ENCODE measurements at places on chromosomes 7 and 10.

- no peak for DNase-seq
Measured at GRCh38 chr10:1141701-1142100, 85.5 kb downstream of the WDR37 start.

DNA sequence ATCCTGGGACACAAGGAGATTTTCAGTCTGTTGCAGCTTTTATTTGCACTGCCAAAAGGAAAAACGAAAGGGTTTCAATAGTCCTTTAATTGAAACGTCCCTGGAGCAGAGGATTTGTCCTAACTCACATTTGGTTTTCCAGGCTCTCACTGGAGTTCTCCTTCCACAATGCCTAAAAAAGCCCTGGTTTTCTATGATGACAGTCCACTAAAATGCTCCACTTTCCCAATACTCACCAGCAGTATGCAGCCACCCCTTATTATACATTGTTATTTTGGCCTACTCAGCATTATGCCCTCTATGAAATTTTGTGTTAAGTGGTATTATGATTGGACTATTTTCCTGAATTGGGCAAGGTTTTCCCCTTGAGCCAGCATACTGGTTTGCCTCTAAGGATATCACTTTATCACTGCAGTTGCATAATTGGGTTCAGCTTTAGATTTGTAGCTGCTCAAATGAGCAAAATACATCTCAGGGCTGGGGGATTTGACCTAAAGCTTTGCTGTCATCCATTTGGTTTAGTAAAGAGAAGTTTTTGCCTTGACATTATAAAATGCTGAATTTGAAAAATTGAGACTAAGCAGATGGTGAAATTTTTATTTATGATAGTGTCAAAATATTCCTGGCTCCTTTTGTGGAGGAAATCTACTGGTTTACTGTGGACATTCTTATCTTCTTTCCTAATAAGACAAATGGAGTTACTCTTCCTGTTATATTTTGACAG lies 239.2 kb downstream of the RNLS start:
- no peak for DNase-seq

DNA sequence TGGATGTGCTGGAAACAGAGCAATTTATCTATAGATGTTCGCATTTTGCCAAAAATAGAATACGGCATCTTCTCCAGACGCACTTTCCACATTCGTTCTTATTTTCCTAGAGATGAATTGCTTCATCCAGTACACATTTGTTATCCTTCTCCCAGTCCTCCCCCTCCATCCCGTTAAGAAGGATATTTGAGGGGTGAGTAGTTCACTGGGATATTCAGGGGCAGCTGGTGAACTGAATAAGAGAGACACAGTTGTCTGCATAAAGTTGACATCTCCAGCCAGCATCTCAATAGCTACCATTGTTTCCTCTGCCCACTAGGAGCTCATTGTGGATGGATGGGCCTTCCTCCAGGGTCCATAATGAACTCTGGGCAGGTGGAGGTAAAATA lies 456.8 kb upstream of the NRP1 start:
- DNase-seq: no peak

GRCh38 chr10:100913470-100913865 lies 705 bp downstream of the SLF2 start:
- DNase-seq: no peak

DNA sequence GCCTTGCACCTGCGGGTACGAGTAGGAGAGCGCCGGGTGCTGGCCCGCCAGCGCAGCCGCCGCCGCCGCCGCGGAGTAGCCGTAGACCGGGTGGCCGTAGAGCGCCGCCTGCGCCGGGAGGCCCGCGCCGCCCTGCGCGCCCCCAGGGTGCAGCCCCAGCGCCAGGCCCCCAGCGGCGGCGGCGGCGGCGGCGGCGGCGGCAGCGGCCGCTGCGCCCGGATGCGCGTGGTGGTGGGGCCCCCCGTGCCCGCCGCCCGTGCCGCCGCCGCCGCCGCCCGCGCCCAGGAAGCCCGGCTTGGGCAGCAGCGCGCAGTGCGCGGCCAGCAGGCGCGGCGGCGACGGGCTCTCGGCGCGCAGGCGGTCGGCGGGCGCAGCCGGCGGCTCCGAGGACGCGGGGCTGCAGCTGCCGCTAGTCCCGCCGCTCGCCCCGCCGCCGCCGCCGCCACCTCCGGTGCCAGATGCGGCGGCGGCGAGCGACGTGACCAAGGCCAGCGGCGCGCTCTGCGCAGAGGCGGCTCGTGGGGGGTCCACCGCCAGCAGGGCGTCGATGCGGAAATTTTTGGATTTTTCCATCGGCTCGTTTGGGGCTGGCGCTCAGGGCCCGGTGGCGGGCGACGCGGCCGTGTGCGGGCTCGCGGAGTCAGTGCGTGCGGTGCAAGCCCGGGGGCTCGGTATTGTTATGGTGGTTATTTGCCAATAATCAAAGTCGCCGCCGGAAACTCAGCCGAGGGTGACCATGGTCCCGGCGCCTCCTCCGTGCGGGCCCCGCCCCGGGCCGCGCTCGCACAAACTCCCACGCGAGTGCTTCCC lies 480 bp downstream of the MNX1 start:
- no peak for DNase-seq

DNA sequence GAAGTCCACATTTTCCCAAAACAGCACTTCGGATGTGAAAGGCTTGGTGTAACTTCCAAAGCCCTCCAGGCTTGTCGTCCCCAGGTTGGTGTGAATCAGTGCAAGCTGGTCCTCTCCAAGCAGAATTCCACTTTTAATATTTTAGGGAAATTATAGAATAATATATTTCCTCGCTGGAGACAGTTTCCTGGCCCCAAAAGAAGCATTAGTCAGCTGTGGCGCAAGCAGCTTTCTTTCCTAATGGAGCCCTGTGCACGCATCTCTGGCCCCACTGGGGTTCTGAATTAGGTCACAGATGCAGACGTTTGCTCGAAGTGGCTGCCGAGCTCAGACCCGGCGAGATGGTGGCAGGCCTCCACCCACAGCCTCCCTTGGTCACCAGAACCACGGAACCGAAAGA lies 33.3 kb upstream of the MNX1 start:
- no peak for DNase-seq

DNA sequence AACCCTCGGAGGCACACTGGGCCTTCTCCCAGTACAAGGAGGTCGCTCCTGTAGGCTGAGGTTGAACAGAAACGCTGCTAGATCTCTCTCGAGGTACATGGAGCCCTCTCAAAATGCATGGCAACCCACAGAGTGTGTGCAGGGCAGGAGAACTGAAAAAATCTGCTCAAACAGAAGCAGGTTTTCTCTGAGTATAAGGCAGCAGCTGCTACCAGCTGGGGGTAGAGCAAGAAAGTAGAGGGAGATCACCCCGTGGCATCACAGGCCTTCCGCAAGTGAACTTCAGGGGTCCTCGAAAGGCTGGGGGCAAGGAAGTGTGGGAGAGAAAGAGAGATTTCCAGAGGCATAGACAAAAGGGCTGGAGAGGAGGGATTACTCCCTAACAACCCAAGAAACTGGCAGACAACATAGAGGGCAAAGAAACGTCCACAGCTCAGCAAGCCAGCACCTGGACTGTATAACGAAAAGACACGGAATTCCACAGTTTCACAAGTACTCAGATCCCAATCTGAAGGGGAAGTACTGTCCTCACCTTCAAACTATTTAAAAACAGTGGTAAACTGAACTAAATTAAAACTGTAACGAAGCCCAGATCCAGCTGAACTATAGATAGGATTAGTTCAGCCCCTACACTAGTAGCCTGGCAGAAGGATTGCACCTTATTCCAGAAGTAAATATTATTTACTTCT lies 299.2 kb downstream of the IPMK start:
- no peak for DNase-seq

- DNase-seq: no peak
Measured at GRCh38 chr10:78571891-78572290, 496.9 kb upstream of the ZMIZ1 start.

- no peak for DNase-seq
Measured at GRCh38 chr7:106139265-106140251, 27.4 kb upstream of the SYPL1 start.

- DNase-seq: no peak
Measured at GRCh38 chr7:13198036-13198435, 510.6 kb downstream of the ARL4A start.

DNA sequence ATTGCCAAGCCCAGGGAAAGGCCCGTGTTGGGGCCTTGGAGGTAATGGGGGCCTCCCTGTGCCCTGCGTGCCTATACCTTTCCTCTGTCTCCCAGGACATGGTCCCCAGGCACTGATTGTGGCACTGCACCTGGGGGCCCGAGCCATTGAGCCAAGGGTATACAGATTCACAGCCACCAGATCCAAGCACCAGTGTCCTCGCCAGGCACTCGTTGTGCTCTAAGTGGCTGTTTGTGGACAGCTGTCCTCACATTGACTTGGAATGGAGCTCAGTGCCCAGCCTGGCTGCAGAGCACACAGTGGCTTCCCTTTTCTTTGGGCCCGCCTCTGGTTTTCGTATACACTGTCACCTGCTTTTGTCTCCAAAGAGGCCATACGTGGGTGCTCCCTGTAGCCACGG lies 72.0 kb upstream of the BTBD16 start:
- no peak for DNase-seq

DNA sequence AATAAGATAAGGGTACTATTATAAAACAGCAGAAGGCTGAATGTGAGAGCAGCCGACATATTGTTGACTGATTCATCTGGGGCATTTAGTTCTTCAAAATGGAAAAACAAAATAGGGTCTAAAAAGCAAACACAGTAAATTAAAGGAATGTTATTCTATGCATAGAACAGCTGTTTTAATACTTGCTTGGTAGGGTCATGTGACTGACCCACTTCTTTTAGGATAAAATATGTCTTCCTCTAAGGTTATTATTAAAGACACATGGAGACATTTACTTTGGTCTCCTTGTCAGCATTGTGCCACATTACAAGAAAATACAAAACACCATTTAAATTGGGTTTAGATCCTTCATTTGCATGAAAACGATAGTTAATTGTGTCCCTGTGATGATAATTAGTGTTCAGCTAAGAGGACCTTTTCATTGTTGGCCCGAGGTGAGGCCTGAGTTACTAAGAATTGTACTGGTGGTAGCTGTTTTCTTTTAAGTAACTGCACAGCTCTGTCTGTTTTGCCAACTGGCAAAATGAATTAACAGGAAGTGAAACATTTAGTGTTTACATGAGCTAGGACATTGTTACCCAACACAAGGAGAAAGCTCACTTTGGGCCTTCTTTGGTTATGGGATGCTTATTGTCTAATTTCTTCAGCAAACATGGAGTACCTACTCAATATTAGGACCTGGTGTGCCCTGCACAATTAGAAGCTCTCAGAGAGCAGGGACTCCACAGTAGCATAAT lies 764.4 kb downstream of the LRMDA start:
- no peak for DNase-seq

DNA sequence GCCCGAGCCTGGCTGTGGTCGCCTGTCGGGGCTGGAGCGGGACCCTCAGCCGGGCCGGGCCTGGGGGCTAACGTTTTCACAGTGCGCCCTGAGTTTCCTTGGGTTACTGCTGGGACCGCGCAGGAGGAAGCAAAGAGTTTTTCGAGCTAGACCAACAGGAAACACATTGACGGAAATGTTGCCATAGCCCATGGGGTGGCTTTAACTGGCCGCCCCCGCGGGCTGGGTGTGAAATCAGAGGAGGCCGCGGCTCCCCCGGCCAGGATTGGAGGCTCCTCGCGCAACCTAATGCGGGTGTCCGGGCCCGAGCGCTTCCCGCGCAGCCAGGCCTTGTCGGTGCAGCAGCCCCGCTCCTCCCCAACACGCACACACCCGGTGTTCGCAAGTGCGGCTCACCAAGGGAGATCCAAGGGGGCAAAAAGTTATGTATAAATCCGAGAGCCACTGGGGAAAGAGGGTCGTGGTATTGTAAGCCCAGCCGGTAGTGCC lies 1.9 kb downstream of the HHEX start:
- no peak for DNase-seq

DNA sequence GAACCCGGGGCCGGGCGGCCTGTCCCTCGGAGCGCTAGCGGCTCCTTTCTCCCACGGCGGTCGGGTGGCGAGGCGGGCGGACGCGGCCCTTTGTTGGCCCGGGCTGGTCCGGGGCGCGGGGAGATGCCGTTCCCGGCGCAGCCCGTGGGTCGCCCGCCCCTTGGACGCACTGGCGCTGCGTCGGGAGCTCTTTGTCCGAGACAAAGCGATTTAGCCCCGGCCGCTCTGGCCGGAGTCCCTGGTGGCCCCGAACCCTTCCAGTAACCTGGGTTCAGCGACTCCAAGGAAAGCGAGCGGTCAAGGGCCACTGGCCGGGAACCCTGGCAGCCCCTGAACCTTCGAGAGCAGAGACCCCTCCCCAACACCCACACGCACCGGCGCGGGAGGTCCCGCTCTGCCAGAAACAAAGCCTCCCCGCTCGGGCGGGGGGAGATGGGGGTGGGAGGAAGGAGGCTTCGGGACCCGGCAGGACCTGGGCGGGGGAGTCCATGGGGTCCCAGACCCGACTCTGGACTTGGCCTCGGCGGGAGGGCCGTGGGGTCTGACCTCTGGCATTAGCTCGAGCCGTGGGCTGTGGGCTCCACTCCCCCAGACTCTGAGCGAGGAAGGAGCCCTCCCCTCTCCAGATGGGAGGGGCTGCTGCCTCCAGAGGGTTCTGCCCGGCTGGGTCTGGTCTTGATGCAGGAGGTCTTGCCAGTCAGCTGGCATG lies 836 bp downstream of the DPYSL4 start:
- no peak for DNase-seq

GRCh38 chr7:26584326-26584725 lies 280.1 kb downstream of the SKAP2 start:
- no peak for DNase-seq

GRCh38 chr7:117043108-117043825 lies 90.0 kb downstream of the ST7 start:
- DNase-seq: no peak

- DNase-seq: no peak
Measured at GRCh38 chr7:158470336-158470735, 117.3 kb downstream of the PTPRN2 start.

DNA sequence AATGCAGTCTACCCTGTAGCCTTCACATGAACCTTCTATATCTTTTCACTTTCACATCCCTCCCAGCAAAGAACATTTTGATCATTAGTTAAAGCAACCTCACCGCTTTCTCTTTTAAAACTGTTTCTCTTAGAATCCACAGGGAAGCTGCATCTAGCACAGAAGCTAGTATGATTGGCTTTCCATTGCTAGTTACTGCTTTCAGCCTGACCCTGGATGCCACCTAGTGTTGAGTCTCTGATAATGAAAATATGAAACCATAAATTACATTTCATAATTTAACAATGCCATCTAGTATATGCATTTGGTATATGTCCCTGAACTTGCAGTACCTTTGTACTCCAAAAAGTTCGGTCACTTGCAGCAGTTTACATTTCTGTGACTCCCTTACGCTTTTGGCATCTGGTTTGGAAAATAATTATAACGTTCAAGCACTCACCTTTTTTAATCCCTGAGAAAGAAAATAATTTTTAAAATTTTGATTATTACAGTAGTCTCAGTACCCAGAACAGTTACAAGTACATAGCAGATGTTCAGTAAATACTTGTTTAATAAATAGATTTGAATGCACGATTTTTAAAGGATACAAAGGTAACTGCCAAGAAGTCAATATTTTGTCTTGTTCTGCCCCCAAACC lies 22.7 kb downstream of the CISD1 start:
- no peak for DNase-seq

- no peak for DNase-seq
Measured at GRCh38 chr10:2933519-2933918, 133.8 kb upstream of the PFKP start.
